NCI-H524 treated with DMSO at 0.1 percent for 48 hours (cell line): ENCODE measurements at places on chromosomes 7 and 10.

GRCh38 chr7:137909042-137909441, 62.3 kb upstream of the DGKI start:
- DNase-seq: no peak

DNA sequence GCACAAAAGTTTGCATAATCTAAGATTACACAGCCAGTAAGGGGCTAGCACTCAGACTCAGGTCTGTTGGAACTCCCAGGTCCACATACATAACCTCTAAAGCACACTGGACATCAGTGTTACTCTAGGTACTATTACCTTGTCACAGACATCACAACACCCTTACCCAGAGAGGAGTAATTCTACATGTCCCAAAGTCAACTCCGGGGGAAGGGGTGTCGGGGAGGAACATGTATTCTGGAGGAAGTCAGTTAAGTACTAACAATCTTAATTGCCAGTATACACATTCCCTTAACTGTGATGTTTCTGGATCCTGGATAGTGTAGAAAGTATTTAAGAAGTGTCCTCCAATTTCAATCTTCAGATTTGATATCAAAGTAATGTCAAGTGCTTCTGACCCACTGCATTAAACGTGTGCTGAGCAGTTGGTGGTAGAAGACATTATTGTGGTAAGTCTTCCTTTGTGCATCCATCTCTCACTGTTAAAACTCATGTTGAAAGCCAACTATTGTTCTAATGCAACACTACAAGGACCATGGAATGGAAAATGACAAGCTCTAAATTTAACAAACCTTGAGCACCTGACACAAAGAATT, 155.4 kb downstream of the CRPPA start:
- DNase-seq: no peak

- DNase-seq: peak; percentile 18
These were observed 609.4 kb upstream of the PCDH15 start for GRCh38 chr10:55410415-55410885.

DNA sequence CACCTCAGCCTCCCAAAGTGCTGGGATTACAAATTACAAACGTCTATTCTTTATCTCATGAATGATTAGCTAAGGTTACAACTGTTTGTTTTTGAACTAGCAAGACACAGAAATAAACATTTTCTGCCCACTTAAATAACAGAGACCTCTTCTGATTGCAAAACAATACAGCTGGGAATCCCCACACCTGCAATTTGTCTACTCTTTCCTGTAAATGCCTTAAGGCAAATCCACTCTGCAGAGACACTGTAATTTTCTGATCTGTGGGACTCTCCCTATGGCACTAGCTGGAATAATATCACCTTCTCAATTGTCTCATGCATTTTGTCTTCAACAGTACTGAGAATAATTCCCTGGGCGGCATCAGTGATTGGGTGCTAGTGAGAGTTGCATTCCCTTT, 149.3 kb upstream of the FAM3C start:
- DNase-seq: no peak

GRCh38 chr7:157668221-157668883, 331.5 kb downstream of the DNAJB6 start:
- DNase-seq: no peak
